Left ventricle myocardium inferior (tissue), 1 donor: ENCODE measurements at places on chromosomes 3 and 15. TPM values are rescaled to one million over a fixed set of nuclear protein-coding genes. Genes with fewer than 3 reads are reported as not detected.

The SNX4 gene
- total RNA-seq, result 16.6 TPM

The TRPC1 gene
- total RNA-seq, result 13.9 TPM

The CRYBG3 gene
- total RNA-seq, result 19.9 TPM

The ARNT2 gene
- 3.6 TPM for total RNA-seq

The CCDC39 gene
- total RNA-seq, result not detected

The ADCY5 gene
- total RNA-seq, result 249 TPM

The HTR3C gene
- not detected for total RNA-seq

The ZKSCAN7 gene
- 2.6 TPM for total RNA-seq

The FAM240A gene
- total RNA-seq, result not detected

The TRPM1 gene
- not detected for total RNA-seq

The CILP gene
- 7.3 TPM for total RNA-seq

The CCDC54 gene
- not detected for total RNA-seq

The ITIH1 gene
- not detected for total RNA-seq

The GCSAM gene
- total RNA-seq, result 0.25 TPM

The UCN2 gene
- total RNA-seq, result 0.19 TPM

The LINGO1 gene
- 0.96 TPM for total RNA-seq

The TMCO5A gene
- total RNA-seq, result not detected

The KLHL6 gene
- total RNA-seq, result 0.69 TPM

The CMTM7 gene
- 2.9 TPM for total RNA-seq

The LDHAL6B gene
- not detected for total RNA-seq

The ANKRD34C gene
- 0.66 TPM for total RNA-seq

The IMPG2 gene
- 0.11 TPM for total RNA-seq

The PLSCR5 gene
- total RNA-seq, result not detected

The CYP1A1 gene
- 0.41 TPM for total RNA-seq

The ARL14 gene
- not detected for total RNA-seq

The ACTC1 gene
- total RNA-seq, result 13,225 TPM

The ARRDC4 gene
- 11.8 TPM for total RNA-seq

The TMEM212 gene
- total RNA-seq, result not detected

The ISLR2 gene
- 2.6 TPM for total RNA-seq

The SNX22 gene
- total RNA-seq, result 2.0 TPM

The RETNLB gene
- total RNA-seq, result not detected

The HACD3 gene
- total RNA-seq, result 8.9 TPM

The LARP6 gene
- 50.6 TPM for total RNA-seq

The MELTF gene
- 9.6 TPM for total RNA-seq

The UBL7 gene
- total RNA-seq, result 52.3 TPM

The CD80 gene
- total RNA-seq, result not detected

The SV2B gene
- 2.8 TPM for total RNA-seq

The ZNF501 gene
- total RNA-seq, result 5.3 TPM

The PGBD4 gene
- total RNA-seq, result 2.0 TPM

The PRSS50 gene
- total RNA-seq, result 0.22 TPM

The CPB1 gene
- not detected for total RNA-seq

The TMC3 gene
- total RNA-seq, result not detected

The SH2D7 gene
- not detected for total RNA-seq

The TUBGCP4 gene
- 10.8 TPM for total RNA-seq

The GABRB3 gene
- 2.4 TPM for total RNA-seq
